ENCODE measurements at places on chromosomes 7 and 10.

DNA sequence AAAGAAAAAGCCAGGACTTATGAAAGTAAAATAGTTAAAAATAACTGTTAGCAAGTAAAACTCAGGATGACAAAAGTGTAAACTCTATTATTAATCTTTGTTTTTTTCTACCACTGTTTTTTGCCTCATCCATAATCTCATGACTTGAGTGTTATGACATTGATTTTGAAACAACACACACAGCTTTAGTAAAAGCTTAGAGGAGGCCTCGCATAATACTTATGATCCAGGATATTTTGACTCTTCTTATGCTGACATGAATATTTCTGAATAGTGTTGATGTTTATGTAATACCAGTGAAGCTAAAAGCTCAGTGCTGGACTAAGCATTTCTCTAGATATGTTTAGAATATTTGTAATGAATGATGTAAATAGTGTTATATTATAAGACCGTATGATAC is 10.5 kb downstream of the KAT6B start:
- no peak for DNase-seq

- DNase-seq = peak; percentile 45
Measured at GRCh38 chr10:122630526-122630925, 69.1 kb downstream of the C10orf120 start.

DNA sequence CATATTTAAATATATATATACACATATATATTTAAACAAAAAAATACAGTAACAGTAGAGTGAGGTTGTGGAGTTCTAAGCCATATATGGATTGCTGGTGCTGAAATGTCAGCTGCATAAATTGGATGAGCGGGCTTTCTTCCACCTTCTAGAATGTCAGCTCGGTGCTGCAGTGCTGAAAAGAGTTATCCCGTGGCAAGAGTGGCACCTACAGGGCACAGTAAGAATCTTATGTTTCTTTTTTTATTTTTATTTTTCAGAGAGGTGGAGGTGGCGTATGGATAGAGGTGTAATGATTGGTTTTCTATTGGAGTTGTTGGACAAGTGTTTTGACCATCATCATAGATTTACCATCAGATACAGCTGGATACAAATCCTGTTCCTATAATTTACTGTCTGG is 86.2 kb upstream of the DYNC1I1 start:
- DNase-seq = no peak

DNA sequence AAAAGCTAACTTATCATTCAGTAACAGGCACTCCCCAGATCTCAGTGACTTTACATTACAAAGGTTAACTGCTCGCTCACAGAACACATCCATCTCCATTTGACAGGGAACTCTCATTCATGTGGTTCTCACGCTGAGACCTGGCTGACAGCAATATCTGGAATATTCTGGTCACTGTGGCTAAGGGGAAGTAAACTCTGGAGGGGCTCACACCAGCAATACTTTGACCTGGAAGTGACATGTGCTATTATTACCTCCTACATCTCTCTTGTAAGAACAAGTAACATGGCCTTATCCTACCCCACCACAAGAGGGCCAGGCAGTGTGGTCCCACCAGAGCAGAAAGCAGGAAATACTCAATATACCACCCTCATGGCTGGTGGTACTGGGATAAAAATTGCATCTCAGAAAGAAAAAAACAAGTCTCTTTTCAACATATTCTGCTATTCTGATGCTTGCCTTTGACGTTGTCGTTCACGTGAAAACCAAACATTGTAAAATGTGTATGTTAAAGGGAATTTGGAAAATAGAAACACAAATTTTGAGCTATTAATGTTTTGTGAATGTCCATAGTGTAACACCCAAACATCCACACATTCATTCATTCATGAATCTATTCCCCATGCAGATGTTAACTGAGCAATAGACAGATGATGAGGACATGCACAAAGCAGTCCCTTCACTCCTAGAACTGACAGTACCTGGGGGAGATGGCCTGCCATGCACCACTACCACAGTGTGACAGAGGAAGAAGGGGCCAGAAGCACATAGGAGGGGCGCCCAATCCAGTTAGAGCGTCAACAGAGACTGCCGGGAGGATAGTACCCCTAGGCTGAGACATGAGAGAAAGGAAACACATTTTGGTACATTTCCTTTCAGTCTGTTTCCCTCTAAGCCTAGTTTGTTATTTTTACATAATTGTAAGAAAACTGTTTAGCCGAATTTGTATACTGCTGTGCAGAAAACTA is 166.0 kb upstream of the SP4 start:
- DNase-seq = peak; percentile 73
